ENCODE measurements at places on chromosomes 7 and 10.

GRCh38 chr7:125195156-125195555 is 265.5 kb upstream of the POT1 start:
- DNase-seq, result no peak

DNA sequence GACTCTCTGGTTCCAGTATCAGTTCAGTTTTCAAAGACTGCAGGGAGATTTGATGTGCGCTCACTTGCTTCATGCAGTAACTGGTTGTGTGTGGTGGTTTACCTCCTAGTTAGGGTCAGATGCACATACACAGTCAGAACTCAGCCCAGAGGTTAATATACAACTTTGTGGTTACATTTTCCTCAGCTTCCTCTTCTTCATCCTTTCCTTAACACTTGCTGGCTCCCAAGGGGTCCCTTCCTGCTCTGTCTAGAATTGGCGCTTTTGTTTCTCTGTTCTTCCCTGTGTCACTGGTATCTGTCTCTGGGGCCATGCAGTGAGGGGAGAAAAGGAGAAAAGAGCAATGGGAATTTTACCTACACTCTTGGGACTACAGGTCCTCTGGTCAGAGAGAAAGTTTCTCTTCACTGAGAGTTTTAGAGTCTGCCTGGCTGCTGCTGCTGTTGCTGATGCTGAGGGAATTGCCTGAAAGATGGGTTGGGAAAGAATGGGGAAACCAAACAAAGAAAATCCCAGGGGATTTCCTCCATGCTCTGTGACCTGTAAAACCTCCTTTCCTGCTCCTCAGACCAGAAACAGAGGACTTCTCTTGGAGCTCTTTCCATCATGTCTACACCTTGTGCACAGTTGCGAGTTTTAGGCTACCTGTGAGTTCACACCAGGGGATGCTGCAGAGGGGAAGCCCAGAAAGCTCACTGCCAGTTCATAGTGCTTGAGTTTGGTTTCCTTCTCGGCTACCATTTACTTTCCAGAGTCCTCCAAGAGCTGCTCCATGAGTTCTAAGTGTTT is 74.6 kb downstream of the WDFY4 start:
- DNase-seq, result no peak

DNA sequence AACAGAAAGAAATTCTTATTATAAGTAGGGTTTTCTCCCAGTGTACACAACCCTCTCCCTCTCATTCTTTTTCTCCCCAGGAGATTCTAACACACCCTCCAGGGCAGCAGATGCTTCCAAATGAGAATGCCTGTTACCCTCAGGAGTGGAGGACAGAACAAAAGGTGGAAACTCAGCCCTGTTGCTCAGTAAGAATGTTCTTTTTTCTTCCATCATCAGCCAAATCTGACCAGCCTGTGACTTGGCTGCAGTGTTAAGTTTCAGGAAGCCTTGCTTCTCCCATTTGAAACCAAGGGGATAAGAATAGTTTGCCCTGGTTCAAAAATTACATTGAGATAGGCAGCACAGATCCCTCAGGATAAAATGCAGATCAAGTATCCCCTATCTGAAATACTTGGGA is 77.5 kb upstream of the EEPD1 start:
- no peak for DNase-seq

DNA sequence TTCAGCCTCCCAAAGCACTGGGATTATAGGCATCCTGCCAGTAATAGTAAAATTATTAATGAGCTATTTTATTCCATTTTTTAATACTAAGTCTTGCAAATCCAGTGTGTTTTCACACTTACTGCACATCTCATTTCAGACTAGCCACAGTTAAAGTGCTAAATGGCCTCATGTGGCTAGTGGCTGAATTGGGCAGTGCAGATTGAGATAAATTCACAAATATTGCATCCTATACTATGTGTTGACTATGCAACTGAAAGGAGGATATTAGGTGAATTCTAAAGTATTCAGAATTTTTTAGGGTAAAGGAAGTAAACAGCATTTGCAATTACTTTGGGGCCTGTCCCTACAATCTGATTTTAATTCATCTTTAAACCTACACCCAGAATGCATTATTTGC is 10.2 kb downstream of the APBB1IP start:
- no peak for DNase-seq

DNA sequence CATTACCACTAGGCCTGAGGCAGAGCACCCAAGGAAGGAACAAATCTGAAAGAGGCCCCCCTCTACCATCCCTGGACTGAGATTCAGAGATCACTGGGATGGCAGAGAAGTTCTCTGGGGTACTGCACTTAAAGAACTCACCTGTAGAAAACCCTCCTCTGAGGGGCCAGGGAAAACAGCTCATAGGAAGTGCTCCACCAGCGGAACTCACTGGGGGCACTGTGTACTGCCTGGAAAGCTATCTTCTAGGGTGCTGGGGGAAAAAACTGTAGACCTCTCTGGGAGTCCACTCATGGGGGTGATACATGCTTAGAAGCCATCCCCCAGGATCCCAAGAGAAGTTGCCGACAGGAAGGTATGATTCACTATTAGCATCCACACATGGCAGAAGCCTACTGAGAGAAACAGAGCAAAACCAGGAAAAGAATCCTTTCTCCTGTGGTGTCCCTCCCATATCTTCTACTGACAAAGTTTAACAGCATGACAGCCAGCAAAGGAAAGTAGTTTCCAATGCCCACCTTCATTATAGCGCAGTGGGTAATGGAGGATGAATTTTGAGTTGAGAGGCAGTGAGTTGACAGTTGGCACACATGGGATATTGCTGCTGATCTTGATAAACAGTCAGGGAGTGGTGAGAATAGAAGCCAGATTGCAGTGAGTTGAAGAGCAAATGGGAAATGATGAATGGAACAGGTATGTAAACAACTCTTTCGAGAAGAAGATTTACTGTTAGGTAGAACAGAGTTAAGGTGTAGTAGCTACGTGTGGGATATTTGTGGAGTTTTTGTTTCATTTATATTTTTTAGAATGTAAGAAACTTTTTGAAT is 20.9 kb downstream of the ANKIB1 start:
- DNase-seq, result no peak

- DNase-seq, result no peak
These were observed 43.8 kb downstream of the ETV1 start for GRCh38 chr7:13945670-13946069.

DNA sequence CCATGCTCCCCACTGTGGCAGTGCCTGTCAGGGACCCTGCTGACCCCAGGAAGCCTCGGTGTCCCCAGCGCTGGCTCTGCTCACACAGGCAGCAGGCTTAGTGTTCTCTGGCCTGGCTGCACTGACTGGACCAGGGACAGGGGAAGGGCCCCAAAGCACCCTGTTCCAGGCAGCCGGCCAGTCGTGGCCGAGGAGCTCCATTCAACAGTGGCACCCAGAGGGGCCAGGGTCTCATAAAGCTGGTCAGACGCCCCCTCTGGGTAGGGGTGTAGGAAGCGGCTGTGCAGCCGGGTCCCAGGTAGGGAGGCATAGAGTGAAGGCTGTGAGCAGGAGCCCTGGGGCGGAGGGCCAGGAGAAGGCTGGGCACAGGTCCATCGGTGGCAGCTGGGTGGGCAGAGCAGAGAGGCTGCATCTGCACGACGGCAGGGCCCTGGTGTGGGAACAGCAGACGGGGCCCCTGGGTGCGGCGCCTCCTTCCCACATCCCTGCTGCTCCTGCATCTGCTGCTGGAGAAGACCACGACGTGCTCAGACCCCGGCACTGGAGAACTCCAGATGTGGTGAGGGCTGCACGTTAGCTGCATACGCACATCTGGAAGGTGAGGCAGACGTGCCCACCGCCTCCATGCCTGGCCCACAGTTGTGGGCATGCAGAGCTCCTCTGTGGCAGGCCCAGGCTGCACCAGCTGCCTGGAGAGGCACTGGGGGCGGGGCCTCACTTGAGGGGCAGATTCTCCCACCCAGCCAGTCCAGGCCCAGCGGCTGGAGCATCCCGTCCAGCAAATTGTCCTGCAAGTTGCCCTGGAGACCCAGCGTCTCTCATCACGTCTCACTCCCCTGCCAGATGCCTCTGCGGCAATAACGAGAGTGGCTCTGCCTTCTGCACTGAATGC is 25.1 kb downstream of the MNX1 start:
- no peak for DNase-seq

DNA sequence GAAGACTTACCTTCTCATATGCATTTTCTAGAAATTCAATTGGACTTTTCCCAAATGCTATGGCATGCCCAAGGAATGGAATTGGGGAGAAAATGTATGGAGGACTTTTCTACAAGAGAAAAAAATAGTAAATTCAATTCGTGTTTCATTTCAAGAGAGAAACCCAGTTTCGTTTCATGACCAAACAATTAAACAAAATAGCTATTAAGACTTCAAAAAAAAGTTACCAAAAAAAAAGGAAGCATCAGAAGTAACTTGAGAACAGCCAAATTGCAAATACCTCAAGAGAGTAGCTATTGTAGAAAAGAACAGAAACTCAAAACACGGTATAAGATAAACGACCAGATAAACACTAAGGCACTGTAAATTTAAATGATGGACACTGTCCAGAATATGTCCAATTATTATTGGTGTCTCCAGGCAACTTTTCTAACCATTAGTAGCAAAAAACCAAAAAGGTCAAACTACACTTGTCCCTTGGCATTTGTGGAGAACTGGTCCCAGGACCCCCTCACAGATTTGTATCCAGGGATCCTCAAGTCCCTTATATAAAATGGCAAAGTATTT is 2.4 kb downstream of the CYP51A1 start:
- DNase-seq, result no peak

- no peak for DNase-seq
These were observed 28.1 kb downstream of the ATE1 start for GRCh38 chr10:121899727-121900126.

DNA sequence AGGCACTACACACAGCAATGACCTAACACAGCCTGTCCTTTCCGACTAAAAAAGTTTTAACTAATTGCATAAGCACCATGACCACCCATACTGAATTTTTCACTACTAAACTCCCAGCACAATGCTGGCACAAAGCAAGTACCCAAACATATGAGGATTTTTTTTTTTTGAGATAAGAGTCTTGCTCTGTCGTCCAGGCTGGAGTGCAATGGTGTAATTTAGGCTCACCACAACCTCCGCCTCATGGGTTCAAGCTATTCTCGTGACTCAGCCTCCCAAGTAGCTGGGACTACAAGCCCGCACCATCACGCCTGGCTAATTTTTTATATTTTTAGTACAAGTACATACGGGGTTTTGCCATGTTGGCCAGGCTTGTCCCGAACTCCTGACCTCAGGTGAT is 5.1 kb downstream of the UBE2H start:
- no peak for DNase-seq

- DNase-seq, result no peak
These were observed 408.7 kb downstream of the PHTF2 start for GRCh38 chr7:78207269-78207668.

DNA sequence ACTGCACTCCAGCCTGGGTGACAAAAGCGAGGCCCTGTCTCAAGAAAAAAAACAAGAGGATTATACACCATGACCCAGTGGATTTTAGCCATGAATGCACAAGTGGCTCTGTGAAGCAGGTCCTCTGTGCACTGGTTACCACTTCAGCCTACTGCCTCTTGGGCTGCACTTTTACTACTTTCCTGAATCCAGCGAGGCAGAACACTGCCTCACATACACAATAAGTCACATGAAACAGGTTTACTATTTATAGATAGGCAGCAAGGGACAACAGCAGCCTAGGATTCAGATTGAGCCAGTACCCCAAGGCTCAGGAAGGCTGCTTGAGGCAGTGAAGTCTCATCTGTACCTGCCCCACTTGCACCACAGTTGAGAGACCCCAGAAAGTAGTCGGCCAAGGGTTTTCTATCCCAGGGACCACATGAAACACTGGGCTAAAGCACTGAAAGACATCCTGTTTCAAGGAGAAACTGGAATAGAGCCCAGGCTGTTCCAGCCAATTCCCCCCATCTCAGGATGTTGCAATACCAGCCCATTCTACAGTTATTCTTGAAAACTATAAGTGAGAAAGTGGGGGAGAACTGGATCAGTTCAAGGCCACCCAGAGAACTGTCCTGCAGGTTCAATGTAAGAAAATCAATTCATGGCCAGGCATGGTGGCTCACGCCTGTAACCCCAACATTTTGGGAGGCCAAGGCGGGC is 10.3 kb upstream of the OGDH start:
- DNase-seq, result no peak

DNA sequence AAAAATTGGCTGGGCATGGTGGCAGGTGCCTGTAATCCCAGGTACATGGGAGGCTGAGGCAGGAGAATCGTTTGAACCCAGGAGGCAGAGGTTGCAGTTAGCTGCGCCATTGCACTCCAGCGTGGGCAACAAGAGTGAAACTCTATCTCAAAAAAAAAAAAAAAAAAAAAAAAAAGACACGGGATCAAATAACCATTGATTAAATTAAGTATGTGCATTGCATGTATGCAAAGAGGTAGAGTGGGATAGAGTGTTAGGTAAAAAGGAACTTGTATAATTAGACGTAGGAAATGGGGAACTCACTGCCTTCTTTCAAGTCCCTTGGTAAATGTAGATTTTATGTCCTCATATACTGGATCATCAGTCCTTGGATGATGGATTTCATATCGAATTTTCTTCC is 13.1 kb downstream of the VCL start:
- no peak for DNase-seq

DNA sequence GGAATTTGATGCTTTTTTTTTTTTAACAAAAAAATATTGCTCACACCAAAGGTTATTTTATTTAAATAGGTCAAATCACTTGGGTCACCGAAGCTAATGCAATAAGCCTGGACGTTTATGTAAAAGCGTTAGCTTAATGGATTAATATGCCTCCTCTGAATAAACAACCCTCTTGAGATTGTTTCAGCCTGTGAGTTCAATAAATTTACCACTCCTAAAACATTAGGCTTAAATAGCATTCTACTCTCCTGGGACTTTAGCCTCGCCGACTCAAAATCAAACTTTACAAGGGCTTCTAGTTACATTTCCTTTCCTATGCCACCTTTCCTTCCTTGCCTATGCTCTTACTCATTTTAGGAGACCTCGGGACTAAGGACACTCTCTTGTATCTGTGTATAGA is 79.3 kb downstream of the DNAJB9 start:
- no peak for DNase-seq

- no peak for DNase-seq
These were observed 213.1 kb downstream of the CHRM2 start for GRCh38 chr7:137081321-137082093.

- DNase-seq, result no peak
These were observed 2.4 kb downstream of the NOLC1 start for GRCh38 chr10:102154466-102155116.

GRCh38 chr10:53183733-53184132 is 411.1 kb upstream of the MBL2 start:
- no peak for DNase-seq

DNA sequence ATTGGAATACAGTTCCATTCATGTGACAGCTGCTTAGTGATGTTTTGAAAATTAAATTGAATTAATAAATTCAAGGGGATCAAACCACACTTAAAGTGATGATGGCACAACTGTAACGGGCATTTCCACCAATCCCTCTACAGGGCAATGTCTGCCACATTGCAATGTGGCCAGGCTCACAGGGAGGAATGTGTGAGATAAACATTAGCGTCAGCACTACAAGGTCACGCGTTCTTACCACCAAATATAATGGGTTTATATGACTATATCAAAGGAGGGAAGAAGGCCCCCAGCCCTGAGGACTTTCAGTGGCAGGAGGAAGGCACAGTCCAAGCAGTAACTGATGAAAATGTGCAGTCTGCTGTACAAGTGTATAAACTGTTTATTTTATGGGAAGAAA is 31.1 kb upstream of the CELF2 start:
- DNase-seq, result no peak

GRCh38 chr10:22017283-22018020 is 13.9 kb upstream of the DNAJC1 start:
- DNase-seq, result no peak

GRCh38 chr10:113053881-113054280 is 103.8 kb downstream of the TCF7L2 start:
- DNase-seq, result no peak

Measured in esophagus squamous epithelium (tissue), 5 donors.